ENCODE measurements at places on chromosomes 12 and 14. TPM values are rescaled to one million over a fixed set of nuclear protein-coding genes. Genes with fewer than 3 reads are reported as not detected.

DNA sequence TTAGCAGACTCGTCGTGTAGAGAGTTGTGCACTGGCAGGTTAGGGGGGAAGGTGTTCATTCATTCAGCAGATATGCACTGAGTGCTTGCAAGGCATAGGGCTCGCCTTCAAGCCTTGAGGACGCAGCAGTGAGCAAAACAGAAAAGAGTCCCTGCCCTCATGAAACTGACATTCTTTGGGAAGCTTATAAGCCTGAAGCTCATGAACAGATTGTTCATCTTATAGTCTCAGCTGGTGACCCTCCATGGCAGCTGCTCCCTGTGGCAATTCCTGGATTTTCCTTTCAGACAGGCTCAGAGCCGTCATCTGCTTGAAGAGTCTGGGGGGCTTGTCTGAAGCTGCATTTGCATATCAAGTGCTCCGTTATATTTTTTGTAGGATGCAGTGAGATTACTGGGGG is 148.4 kb downstream of the PRKCH start:
- no peak for DNase-seq

DNA sequence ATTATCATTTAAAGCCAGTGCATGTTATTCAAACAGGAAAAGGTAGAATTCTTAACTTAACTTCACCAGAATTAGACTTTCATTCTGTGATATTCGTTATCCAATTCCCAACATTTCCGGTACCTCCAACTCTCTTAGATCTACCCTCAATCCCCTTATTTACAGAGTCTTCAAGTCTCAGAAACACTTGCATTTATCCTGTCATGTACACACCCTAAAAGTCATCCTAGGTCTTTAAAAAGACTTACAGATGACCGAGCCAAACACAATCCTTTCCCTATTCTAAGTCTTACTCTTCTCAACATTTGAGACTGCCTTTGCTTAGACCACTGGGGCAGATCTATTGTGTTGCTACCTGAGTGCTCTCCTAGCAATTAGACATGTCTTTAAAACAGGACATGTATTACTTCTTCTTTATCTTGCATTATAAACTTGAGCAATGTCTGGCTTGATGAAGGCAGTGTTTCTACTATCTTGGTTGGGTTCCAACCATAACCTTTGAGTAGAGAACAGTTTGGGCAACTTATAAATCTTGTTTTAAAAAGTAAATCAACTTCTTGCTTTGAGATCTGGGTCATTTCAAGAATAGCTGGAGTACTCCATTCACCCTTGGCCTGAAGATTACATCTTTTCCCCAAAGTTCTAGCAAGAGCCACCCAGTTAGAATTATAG is 140.6 kb upstream of the PLEKHG7 start:
- no peak for DNase-seq

DNA sequence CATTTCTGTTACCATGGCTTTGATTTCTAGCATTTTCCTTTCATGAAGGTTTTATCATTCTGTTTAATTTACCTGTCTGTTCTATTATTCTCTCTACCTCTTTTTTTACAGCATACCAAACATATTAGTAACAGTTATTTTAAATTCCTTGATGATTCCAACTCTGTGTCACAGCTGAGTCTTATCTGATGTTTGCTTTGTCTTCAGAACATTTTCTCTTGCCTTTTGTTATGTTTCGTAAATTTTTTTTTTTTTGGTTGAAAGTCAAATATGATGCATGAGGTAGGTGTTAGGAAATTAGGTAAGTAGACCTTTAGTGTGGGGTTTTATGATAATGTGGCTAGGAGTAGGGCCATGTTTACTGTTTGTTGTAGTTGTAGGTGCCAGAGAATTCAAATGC is 496.4 kb downstream of the FOXG1 start:
- DNase-seq: no peak

- no peak for DNase-seq
Observed at GRCh38 chr12:50665170-50665569, 98.7 kb upstream of the ATF1 start.

GRCh38 chr12:109617491-109617890 is 43.9 kb downstream of the MVK start:
- DNase-seq: no peak

GRCh38 chr12:91361864-91362263 is 179.2 kb upstream of the DCN start:
- no peak for DNase-seq

DNA sequence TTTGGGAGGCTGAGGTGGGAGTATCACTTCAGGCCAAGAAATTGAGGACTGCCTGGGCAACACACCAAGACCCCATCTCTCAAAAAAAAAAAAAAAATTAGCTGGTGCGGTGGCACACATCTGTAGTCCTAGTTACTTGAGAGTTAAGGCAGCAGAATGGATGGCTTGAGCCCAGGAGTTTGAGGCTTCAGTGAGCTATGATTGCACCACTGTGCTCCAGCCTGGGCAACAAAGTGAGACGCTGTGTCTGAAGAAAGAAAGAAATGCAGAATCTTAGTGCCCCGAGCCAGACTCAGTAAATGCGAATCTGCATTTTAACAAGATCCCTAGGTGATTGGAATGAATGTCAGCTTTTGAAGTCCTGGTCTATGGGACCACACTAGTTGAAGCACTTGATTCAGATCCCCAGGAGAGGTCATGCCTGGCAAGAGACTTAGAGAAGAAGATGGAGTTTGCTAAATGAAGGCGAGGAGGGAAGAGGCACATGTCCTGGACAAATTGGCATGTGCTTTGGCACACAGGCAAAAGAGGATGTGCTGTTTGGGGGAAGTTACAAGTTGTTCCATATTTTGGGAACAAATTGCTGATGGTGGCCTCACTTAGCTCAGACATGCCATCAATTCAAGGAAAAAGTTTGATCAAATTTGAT is 56.6 kb downstream of the DRAM1 start:
- DNase-seq: no peak

GRCh38 chr12:32270818-32271710 is 128.3 kb upstream of the FGD4 start:
- DNase-seq: no peak

DNA sequence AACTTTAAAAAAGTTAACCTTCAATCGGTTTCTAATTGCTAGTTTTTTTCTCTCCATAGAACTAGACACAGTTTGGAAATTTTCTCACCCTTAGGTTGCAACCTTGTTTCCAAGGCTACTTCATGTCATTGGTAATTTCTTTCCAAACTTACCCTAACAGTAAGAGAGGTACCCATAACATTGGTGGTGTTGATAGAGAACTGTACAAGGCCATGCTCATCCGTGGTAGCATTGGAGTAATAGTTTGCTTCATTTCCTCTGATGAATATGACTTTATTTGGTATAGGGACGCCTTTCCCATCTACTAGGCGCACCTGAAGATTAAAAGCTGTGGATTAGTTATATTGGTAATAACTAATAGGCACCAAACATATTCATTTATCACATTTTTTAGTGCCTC is 11.6 kb downstream of the A2M start:
- DNase-seq: no peak

GRCh38 chr14:57169901-57170300 is 98.8 kb downstream of the EXOC5 start:
- no peak for DNase-seq

The OR4E2 gene
- not detected for total RNA-seq

The LIN7A gene
- 27.7 TPM for total RNA-seq

The MBIP gene
- total RNA-seq: 26.2 TPM

The NFATC4 gene
- total RNA-seq: 223 TPM

The MGAT4C gene
- 0.65 TPM for total RNA-seq

The NANOG gene
- total RNA-seq: 0.50 TPM

The SYNE3 gene
- 114 TPM for total RNA-seq
